ENCODE measurements at places on chromosomes 3 and 15. TPM values are rescaled to one million over a fixed set of nuclear protein-coding genes. Genes with fewer than 3 reads are reported as not detected.
A peak's percentile ranks its signal among the peaks of the same experiment; 100 is the strongest.

DNA sequence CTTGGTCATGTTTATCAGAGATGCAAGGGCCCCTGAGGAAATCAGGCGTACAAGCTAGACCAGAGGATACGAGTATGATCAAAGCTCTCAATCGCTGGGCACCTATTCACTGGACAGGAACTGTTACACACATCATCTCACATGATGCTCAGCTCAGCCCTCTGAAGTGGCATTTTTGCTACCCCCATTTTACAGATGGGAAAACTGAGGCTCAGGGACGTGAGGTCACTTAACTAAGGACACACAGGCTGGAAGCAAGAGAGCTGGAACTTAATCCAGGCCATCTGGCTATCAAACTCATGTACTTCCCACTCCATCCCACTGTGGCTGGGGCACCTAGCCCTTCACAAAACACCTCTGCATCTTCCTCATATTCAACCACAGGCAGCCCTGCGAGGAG is 72.9 kb upstream of the SLC6A1 start:
- no peaks in the 10 kb centered on the region for H3K36me3 ChIP-seq
- no peak overlapping the region for H3K27ac ChIP-seq
- H3K4me1 ChIP-seq, result no peaks in the 10 kb centered on the region
- peaks cover 7% of the 10 kb centered on the region for H3K27me3 ChIP-seq

DNA sequence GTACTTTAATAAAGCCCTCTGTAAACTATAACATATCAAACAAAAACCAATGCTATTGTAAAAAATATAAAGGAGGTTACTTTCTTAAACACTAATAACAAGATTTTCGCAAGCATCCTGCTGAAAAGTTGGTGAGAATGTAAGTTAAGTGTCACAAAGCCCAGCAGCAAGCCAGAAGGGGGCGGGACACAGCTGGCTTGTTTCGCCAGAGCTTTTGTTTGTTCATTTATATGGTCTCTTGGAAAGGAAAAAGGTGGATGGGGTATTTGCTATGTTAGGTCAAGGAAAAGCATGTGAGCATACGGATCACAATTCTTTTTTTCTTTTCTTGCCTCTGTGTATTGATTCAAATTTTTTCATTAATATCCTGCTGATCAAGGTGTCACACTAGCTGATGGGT is 59.9 kb downstream of the HACD2 start:
- DNase-seq, result no peak
- H3K27me3 ChIP-seq, result no peaks in the 10 kb centered on the region
- no peak overlapping the region for H3K27ac ChIP-seq
- peaks cover 51% of the 10 kb centered on the region for H3K4me1 ChIP-seq

GRCh38 chr15:88238618-88239430 is 17.7 kb downstream of the NTRK3 start:
- H3K4me3 ChIP-seq, result no peak overlapping the region
- H3K27me3 ChIP-seq, result peaks cover 12% of the 10 kb centered on the region
- no peaks in the 10 kb centered on the region for H3K4me1 ChIP-seq
- no peaks in the 10 kb centered on the region for H3K36me3 ChIP-seq

GRCh38 chr3:64809086-64809485 is 121.3 kb upstream of the ADAMTS9 start:
- H3K36me3 ChIP-seq, result no peaks in the 10 kb centered on the region
- H3K4me1 ChIP-seq, result no peaks in the 10 kb centered on the region
- no peak overlapping the region for H3K4me3 ChIP-seq
- H3K27me3 ChIP-seq, result no peaks in the 10 kb centered on the region
- DNase-seq, result no peak

SPINT1 gene
- total RNA-seq, result 6.3 TPM

DNA sequence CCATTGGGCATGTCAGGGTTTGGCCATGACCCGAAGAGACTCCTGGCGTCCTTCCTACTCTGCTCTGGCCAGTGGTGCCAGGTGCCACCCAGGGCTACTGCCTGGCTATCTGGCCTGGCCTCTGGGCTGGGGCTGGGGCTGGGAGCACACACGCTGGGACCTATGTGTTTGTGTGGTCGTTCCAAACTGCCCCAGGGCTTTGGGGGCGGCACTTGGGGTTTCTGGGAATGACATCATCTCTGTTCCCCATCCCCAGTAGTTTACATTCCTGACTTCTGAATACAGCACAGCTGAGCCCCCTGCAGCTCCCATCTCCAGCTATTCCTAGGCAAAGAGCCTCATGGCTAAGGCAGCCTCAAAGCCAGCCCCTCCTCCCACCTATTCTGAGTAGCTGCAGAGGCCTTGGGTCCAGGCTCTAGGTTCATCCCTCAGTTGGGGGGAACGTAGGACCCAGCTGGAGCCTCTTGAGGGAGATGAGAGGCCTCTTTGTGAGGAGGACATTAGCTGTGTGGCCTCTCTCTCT is 24.3 kb downstream of the PLEKHO2 start:
- H3K27me3 ChIP-seq, result no peaks in the 10 kb centered on the region
- peaks cover 3% of the 10 kb centered on the region for H3K4me1 ChIP-seq
- no peak overlapping the region for H3K27ac ChIP-seq

MOBP gene
- total RNA-seq, result not detected

GRCh38 chr15:25241241-25241801 is 197.5 kb downstream of the UBE3A start:
- DNase-seq, result no peak
- H3K4me3 ChIP-seq, result no peak overlapping the region
- H3K4me1 ChIP-seq, result no peaks in the 10 kb centered on the region
- H3K27ac ChIP-seq, result no peak overlapping the region
- H3K27me3 ChIP-seq, result no peaks in the 10 kb centered on the region

CIDEC gene
- not detected for total RNA-seq

- H3K4me1 ChIP-seq, result peaks cover 2% of the 10 kb centered on the region
- peaks cover 15% of the 10 kb centered on the region for H3K27me3 ChIP-seq
- DNase-seq, result no peak
- no peak overlapping the region for H3K4me3 ChIP-seq
These were observed 336.1 kb downstream of the ARRDC4 start for GRCh38 chr15:98296653-98297052.

RAB6B gene
- 1.7 TPM for total RNA-seq

- H3K36me3 ChIP-seq, result no peaks in the 10 kb centered on the region
- DNase-seq, result no peak
- H3K27me3 ChIP-seq, result no peaks in the 10 kb centered on the region
These were observed 76.0 kb upstream of the ATP10A start for GRCh38 chr15:25939122-25939521.

DNA sequence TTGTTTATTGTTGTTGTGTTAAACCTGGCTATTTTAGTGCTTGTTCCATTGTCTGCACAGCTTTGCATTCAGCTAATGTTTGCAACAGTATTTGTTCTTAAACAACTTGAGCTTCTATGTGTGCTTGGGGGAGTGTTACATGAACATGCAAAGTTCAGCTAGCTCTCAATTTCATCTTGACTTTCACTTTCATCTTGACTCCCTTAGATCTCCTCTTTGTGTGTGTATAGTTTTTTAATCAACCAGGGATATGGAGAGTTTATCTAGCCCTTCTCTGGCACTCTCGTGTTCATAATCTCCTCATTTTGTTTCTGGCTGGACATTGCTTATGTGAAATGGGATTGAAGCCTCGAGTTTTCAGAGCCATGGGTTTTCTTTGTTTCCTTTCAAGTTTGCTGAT is 212.4 kb upstream of the ZBTB20 start:
- no peaks in the 10 kb centered on the region for H3K36me3 ChIP-seq
- no peak overlapping the region for H3K4me3 ChIP-seq
- H3K4me1 ChIP-seq, result peaks cover 6% of the 10 kb centered on the region
- H3K27ac ChIP-seq, result no peak overlapping the region

DNA sequence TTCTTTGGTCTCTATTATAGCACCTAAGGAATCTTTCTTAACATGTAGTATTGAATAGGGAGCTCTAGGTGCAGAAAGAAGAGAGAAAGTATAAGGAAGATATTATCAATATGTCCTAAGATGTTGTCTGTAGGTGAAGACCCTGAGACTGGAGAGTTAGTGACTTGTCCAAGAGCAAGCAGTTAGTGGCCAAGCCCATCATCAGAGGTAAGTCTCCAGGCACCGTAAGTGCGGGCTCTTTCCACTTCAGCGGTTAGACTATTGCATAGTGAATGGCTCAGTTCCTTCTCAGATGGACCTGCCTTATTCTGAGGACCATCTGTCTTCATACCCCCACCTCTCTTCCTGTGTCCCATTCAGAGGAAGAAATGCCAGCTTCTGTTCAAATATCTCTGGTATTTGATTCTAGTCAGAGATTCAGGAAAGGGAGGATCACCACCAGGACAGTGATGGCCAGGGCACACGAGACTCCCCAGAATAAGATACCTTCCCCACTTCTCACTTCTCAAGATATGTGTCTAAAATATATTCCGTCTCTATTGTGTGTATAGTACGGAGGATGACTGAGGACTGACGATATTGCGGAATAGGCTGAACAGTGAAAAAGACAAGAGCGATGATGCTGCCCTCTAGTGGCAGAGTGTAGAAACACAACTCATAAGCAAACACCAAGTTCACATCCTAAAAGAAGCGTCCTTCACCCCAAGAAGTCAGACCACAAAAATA is 19.1 kb upstream of the ADGRG7 start:
- peaks cover 3% of the 10 kb centered on the region for H3K4me1 ChIP-seq
- H3K27ac ChIP-seq, result no peak overlapping the region
- no peaks in the 10 kb centered on the region for H3K27me3 ChIP-seq
- DNase-seq, result peak; percentile 76

GRCh38 chr15:87403973-87404372 is 852.6 kb downstream of the NTRK3 start:
- no peaks in the 10 kb centered on the region for H3K27me3 ChIP-seq
- H3K27ac ChIP-seq, result no peak overlapping the region
- DNase-seq, result no peak
- no peaks in the 10 kb centered on the region for H3K4me1 ChIP-seq
- H3K4me3 ChIP-seq, result no peak overlapping the region

DNA sequence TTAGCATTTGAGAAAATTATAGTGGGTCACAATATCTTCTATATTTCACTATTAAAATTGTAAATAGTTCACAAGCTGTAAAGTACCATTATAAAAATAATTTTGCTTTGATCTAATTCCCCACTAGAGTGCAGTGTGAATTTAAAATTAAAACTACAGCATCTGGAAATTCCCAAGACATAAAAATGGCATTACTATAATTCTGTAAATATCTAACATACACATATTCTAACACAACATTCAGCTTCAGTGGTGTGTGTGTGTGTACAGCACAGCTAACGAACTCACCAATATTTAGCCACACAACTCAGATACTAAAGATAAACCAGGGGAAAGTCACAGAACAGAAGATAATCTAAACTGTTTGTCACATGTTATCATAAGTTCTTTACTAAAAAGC is 424.9 kb upstream of the ZNF385D start:
- no peak overlapping the region for H3K27ac ChIP-seq
- DNase-seq, result no peak
- H3K4me1 ChIP-seq, result no peaks in the 10 kb centered on the region
- no peaks in the 10 kb centered on the region for H3K27me3 ChIP-seq

DNA sequence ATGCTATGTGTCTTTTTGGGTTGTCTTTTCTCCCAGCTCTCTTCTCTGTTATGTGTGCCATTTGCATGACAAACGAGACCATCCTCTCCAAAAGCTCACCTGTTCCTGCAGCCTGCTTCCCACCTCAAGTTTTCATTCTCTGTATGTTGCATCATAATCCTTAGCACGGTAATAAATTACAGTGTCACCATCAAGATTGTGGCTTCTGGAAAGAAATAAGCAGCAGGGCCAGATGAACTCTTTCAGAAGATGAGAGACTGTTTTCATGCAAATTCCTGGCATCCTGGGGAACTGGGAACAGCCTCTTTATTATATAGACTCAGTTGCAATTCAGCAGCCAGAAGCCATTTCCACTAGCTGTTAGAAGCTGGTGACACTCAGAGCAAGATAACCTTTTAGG is 436.7 kb downstream of the EPHB1 start:
- no peaks in the 10 kb centered on the region for H3K36me3 ChIP-seq
- H3K4me3 ChIP-seq, result no peak overlapping the region
- H3K4me1 ChIP-seq, result no peaks in the 10 kb centered on the region
- no peak for DNase-seq
- no peaks in the 10 kb centered on the region for H3K27me3 ChIP-seq

- no peak overlapping the region for H3K4me3 ChIP-seq
- no peaks in the 10 kb centered on the region for H3K4me1 ChIP-seq
- no peaks in the 10 kb centered on the region for H3K36me3 ChIP-seq
- DNase-seq, result no peak
- H3K27me3 ChIP-seq, result peaks cover 4% of the 10 kb centered on the region
- no peak overlapping the region for H3K27ac ChIP-seq
These were observed 31.4 kb downstream of the HRH1 start for GRCh38 chr3:11185564-11186317.

DNA sequence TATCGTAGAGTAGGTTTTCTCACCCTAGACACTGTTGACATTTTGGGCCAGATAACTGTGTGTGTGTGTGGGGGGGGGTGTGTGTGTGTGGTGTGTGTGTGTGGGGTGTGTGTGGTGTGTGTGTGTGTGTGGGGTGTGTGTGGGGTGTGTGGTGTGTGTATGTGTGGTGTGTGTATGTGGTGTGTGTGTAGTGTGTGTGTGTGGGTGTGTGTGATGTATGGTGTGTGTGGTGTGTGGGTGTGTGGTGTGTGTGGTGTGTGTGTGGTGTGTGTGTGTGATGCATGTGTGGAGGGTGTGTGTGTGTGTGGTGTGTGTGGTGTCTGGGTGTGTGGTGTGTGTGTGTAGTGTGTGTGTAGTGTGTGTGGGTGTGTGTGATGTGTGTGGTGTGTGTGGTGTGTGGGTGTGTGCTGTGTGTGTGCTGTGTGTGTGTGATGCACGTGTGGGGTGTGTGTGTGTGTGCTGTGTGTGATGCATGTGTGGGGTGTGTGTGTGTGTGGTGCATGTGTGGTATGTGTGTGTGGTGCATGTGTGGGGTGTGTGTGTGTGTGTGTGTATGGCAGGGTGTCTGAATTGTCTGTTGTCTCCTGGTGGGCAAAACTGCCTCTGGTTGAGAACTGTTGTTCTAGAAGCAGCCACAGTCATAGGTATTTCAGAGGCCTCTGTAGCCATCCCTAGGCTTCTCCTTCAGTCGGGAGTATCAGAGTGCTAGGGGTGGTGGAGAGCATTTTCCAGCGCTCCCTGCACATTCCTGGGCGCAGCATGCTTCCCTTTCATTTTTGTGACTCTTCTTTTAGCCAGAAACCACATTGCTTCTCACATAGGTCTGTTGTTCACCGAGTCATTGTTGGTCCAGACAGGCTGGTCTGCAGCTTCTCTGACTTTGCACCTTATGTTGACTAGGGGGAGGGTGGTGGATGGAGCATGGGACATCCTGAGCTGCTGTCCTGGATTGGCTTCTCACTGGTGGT is 84.4 kb downstream of the THSD4 start:
- no peak overlapping the region for H3K4me3 ChIP-seq
- no peak for DNase-seq
- no peak overlapping the region for H3K27ac ChIP-seq

GRCh38 chr3:127747066-127747465 is 74.3 kb downstream of the ABTB1 start:
- H3K4me1 ChIP-seq, result peaks cover 16% of the 10 kb centered on the region
- H3K36me3 ChIP-seq, result no peaks in the 10 kb centered on the region
- H3K4me3 ChIP-seq, result no peak overlapping the region
- H3K27me3 ChIP-seq, result no peaks in the 10 kb centered on the region

GRCh38 chr15:90039996-90040395 is 38.9 kb downstream of the ZNF710 start:
- peaks cover 55% of the 10 kb centered on the region for H3K4me1 ChIP-seq
- H3K36me3 ChIP-seq, result no peaks in the 10 kb centered on the region
- no peaks in the 10 kb centered on the region for H3K27me3 ChIP-seq
- no peak for DNase-seq

Data from activated CD8-positive, alpha-beta T cell treated with anti-CD3 and anti-CD28 coated beads for 36 hours (primary cell).